Bone marrow (tissue), 2 donors: ENCODE measurements at places on chromosomes 11 and 22.

DNA sequence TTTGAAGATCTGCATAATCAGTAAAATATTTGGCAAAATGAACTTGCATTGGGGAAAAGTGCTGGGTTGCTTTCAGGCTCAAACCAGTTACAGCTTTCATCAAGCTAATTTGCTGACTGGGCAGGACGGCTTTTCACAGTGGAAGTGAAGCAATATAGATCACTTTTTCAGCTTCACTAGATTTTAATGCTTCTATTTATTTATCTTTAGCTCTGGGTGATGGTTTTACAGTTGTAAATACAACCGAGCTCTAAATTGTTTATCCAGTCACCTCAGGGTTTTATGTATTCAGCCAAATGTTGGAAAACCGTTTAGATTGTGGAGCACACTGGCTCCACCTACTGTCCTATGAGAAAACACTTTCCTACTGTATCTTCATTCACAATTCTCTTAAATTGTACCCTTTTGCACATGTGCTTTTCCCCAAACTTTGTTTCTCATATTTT is 58.2 kb downstream of the ACER3 start:
- no peak for DNase-seq

DNA sequence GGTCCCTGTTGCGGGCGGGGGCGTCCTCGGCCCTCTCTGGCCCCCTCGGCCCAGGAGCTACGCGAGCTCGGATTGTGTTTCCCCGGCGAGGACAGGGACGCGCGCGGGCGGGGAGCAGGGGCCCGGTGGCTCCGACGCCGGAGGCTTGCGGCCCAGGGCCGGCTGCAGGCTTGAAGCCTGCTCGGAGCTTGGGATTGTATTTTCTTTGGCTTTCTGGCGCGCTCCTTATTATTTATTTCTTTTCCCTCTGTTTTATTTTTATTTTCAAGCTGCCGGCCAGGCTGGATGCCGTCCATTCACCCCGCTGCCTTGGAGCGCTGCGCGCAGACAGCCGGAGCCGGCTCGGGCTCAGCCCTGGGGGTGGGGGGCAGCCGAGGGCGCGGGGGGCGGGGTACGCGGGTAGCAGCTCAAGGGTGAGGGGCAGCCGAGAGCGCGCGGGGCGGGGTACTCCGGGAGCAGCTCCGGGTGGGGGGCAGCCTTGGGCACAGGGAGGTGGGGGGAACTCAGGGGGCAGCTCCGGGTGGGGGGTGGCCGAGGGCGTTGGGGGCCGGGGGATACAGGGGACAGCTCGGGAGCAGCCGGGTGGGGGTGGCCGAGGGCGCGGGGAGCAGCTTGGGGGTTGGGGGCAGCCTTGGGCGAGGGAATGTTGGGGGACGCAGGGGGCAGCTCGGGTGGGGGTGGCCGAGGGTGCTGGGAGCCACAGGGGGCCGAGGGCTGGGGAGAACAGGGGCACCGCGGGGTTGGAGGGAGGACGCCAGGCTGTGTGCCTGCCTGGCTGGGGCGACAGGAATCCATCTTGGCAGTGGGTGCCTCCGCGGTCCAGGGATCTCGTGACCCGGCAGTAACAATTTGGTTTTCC is 42.7 kb downstream of the KCNJ1 start:
- DNase-seq = no peak

DNA sequence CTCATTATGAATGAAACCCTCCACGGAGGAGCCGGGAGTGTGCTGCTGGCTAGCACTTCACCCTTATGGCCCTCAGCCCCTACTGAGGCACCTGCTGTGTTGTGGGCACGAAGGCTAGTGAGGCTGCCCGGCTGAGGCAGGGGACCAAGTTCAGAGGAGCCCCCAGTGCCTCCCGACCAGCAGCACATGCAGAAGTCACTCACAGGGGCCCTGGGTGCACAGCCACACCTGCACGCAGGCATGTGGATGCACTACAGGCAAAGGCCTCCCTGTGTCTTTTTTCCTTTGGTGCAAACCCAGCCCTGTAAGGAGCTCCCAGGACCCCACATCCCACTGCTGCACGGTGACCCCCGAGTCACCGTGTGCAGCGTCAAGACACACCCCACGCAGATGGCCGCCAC is 261.5 kb downstream of the BRD1 start:
- DNase-seq = no peak

GRCh38 chr11:122769126-122769780 is 69.0 kb upstream of the CRTAM start:
- DNase-seq = no peak

DNA sequence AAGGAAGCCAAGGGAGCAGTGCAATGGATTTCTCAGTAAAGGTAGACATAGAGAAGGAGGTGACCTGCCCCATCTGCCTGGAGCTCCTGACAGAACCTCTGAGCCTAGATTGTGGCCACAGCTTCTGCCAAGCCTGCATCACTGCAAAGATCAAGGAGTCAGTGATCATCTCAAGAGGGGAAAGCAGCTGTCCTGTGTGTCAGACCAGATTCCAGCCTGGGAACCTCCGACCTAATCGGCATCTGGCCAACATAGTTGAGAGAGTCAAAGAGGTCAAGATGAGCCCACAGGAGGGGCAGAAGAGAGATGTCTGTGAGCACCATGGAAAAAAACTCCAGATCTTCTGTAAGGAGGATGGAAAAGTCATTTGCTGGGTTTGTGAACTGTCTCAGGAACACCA is 6.6 kb downstream of the TRIM22 start:
- DNase-seq = no peak

DNA sequence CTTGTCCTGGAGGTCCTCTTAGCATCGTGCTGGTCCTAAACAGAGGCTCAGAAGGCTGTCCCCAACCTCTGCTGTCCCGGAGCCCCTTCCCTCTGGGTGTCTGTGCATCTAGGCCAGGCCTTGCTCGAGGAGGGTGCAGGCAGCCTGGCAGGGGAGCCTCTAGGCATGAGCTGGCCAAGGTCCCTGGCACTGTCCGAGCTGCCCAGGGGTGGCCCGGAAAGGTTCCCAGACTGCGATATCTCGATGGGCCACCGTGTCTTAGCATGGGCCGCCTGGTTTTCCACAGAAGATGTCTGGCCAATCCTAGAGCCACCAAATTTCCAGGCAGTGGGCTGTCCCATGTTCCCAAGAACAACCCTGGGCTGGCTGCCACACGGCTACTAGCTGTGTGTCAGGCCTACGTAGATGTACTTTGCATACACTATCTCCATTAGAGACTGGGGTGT is 24.6 kb upstream of the SMIM38 start:
- no peak for DNase-seq

DNA sequence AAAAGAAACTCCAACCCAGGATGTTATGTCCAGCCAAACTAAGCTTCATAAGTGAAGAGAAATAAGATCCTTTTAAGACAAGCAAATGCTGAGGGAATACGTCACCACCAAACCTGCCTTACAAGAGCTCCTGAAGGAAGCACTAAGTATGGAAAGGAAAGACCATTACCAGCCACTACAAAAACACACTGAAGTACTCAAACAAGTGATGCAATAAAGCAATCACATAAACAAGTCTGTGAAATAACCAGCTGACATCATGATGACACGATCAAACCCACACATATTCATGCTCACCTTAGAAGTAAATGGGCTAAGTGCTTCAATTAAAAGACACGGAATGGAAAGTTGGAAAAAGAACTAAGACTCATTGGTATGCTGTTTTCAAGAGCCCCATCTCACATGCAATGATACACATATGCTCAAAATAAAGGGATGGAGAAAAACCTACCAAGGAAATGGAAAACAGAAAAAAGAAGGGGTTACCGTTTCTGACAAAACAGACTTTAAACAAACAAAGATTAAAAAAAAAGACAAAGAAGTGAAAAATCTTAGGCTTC is 82.5 kb downstream of the GAB4 start:
- DNase-seq = no peak

DNA sequence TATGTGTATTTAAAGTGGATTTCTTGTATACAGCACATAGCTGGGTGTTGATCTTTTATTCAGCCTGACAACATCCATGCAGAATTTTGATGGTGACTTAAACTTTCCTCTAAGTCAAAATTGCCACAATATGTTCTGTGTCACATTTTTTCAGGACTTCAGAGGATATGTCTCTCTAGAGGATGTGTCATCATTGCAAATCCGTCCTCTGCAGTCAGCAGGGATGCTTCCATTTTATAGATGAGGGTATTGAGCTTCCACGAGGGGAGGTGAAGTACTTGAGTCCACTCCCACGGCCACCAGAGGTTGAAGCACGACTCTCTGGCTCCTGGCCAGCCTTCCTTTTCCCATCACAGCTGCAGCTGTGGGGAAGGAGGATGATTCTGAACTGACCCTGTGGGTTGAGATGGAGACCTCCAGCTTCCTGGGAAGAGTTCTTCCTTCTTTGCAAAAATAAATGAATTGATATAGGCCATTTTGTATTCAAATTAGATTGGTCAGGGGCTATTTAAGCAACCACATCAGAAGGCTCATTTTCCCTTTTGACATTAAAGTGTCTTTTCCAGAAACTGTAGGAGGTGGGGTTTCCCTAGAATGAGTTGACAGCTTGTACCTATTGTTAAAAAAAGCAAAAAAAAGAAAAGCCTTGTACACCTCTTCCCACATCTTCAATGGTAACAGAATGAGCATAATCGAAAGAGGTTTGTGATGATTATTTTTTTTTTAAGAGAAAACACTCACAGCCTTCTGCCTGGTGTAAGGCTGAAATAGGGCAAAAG is 55.2 kb upstream of the MYEOV start:
- no peak for DNase-seq

DNA sequence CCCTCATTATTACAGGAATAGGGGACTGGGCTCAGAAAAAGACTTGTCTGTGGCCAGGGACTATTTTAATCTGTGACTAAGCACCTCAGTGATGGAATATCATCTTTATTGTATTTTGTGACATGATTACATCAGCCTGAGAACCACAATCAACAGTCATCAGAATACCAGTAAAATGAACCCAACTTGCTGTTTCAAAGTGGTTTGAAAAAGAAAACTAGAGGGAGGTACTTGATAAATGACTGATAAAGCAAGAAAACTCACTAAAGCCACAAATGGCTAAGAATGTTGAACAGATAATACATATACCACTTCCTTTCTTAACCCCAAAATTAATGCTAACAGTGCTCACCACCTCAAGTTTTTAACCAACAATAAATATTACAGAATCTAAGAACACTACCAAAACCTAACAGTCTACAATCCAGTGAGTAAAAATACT is 155.7 kb downstream of the ATG16L2 start:
- peak; percentile 65 for DNase-seq
